ENCODE measurements at places on chromosomes 13 and 19. TPM values are rescaled to one million over a fixed set of nuclear protein-coding genes. Genes with fewer than 3 reads are reported as not detected.

GRCh38 chr19:33284756-33285155, 17.6 kb downstream of the CEBPA start:
- no peak for DNase-seq
- no peaks in the 10 kb centered on the region for H3K36me3 ChIP-seq
- H3K4me1 ChIP-seq: peaks cover 27% of the 10 kb centered on the region
- no peak overlapping the region for H3K27ac ChIP-seq
- no peaks in the 10 kb centered on the region for H3K27me3 ChIP-seq

DNA sequence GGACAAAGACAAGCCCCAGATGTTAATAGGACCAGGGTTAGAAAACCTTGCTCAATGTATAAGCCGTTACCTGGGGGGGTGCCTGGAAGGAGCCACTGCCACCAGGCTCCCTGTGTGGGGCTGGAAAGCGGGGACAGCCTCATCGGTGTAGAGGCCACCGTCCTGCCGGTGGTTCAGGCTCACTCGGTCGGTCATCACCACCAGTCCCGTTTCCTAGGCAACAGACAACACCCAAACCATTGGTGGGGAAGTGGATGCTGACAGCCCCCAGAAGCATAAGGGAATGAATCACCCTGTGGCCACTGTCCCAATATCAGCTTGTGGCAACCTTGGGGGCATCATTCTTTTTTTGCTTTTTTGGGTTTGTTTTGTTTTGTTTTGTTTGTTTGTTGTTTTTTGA, 55.8 kb downstream of the CPAMD8 start:
- no peaks in the 10 kb centered on the region for H3K4me1 ChIP-seq
- H3K27ac ChIP-seq: no peak overlapping the region
- H3K4me3 ChIP-seq: no peak overlapping the region
- no peaks in the 10 kb centered on the region for H3K36me3 ChIP-seq
- H3K27me3 ChIP-seq: no peaks in the 10 kb centered on the region

DNA sequence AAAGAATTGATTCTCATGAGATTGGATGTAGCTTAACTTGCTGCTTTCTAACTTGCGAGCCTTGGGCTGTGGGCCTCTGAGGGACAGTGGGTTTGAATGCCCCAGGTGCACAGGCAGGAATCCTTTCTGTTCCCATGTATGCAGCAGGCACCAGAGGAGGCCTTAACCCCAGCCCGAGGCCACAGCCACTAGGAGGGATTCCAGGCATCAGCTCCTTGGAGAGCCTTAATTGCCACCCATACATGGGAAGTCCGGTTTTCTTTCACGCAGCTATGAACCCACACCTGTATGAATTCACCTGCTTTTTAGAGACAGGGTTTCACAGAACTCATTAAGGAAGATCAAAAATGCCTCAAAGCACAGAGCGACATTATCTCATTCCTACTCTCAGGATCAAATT, 117.9 kb downstream of the CRYL1 start:
- H3K36me3 ChIP-seq: peaks cover 6% of the 10 kb centered on the region
- H3K4me1 ChIP-seq: peaks cover 8% of the 10 kb centered on the region
- no peak overlapping the region for H3K27ac ChIP-seq
- no peaks in the 10 kb centered on the region for H3K27me3 ChIP-seq

GRCh38 chr19:19056636-19057275, 7.0 kb upstream of the SLC25A42 start:
- H3K27ac ChIP-seq: no peak overlapping the region
- no peaks in the 10 kb centered on the region for H3K27me3 ChIP-seq
- no peak overlapping the region for H3K4me3 ChIP-seq
- H3K4me1 ChIP-seq: no peaks in the 10 kb centered on the region
- H3K36me3 ChIP-seq: peaks cover 47% of the 10 kb centered on the region

DNA sequence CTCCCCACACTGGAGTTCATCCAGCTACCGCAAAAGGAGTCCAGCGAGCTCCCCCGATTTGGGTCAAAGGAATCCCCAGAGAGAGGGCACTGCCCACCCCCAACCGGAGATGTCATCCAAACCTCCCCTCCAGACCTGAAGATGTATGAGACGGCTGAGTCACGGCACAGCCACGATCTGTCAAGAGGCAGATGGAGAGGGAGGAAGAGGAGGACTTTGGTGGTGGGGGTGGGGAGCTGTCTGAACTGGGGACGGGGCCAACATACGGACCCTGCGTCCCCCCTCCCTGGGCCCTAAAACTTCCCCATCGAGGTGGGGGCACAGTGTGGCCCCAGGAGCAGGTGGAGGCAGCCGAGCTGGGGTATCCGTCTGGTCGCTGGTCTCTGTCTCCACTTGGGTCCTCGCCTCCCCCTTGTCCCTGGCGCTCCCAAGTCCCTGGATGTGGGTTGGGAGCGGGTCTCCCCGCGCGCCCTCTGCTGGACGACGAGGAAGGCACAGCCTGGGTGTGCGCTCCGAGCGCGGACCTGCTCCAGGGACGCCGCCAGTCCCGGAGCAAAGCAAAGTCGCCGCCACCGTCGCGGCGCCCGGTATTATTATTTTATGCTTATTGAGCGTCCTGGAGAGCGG, 3.8 kb downstream of the PDE4A start:
- H3K4me3 ChIP-seq: peak overlapping the region; percentile 36
- peaks cover 15% of the 10 kb centered on the region for H3K27me3 ChIP-seq
- H3K27ac ChIP-seq: no peak overlapping the region
- no peak for DNase-seq

DNA sequence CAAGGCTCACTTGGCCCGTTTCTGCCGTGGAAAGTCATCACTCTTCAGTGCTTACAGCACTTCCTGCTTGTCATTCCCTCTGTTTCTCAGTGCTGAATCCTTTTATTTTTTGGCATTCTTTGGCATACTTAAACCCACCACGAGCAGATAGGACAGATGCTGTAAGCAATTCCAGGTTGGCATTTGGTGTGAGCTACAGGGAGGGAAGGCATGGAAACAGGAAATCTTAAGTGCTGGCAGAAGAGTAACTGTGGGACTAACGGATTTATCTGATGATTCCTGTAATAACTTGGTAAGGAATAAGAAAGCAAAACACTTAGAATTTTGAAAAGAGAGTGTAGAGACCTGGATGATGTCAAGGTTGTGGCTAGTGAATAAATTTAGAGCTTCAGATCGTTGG, 273.4 kb downstream of the GPC6 start:
- no peaks in the 10 kb centered on the region for H3K36me3 ChIP-seq
- no peak for DNase-seq
- H3K4me3 ChIP-seq: no peak overlapping the region
- no peaks in the 10 kb centered on the region for H3K27me3 ChIP-seq
- H3K4me1 ChIP-seq: no peaks in the 10 kb centered on the region

DNA sequence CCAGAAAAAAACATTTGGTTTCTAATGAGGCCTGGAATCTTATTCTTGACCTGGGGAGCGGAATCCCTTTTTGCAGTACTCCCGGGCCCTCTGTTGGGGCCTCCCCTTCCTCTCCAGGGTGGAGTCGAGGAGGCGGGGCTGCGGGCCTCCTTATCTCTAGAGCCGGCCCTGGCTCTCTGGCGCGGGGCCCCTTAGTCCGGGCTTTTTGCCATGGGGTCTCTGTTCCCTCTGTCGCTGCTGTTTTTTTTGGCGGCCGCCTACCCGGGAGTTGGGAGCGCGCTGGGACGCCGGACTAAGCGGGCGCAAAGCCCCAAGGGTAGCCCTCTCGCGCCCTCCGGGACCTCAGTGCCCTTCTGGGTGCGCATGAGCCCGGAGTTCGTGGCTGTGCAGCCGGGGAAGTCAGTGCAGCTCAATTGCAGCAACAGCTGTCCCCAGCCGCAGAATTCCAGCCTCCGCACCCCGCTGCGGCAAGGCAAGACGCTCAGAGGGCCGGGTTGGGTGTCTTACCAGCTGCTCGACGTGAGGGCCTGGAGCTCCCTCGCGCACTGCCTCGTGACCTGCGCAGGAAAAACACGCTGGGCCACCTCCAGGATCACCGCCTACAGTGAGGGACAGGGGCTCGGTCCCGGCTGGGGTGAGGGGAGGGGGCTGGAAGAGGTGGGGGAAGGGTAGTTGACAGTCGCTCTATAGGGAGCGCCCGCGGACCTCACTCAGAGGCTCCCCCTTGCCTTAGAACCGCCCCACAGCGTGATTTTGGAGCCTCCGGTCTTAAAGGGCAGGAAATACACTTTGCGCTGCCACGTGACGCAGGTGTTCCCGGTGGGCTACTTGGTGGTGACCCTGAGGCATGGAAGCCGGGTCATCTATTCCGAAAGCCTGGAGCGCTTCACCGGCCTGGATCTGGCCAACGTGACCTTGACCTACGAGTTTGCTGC, at the start of gene ICAM4:
Gene ICAM4, plus strand, starts transcription at position 153 of the 935 bp plus-strand sequence. Its CDS starts 58 bp downstream, at position 211.
- peaks cover 6% of the 10 kb centered on the region for H3K27me3 ChIP-seq
- H3K27ac ChIP-seq: no peak within 1 kb of the TSS
- no peak within 1 kb of the TSS for H3K4me3 ChIP-seq
- H3K36me3 ChIP-seq: no peaks in the 10 kb centered on the region

- no peaks in the 10 kb centered on the region for H3K36me3 ChIP-seq
- no peaks in the 10 kb centered on the region for H3K27me3 ChIP-seq
- H3K4me3 ChIP-seq: no peak overlapping the region
- DNase-seq: no peak
- H3K27ac ChIP-seq: no peak overlapping the region
- H3K4me1 ChIP-seq: peaks cover 66% of the 10 kb centered on the region
Measured at GRCh38 chr19:2491130-2491801, 15.3 kb downstream of the GADD45B start.

DNA sequence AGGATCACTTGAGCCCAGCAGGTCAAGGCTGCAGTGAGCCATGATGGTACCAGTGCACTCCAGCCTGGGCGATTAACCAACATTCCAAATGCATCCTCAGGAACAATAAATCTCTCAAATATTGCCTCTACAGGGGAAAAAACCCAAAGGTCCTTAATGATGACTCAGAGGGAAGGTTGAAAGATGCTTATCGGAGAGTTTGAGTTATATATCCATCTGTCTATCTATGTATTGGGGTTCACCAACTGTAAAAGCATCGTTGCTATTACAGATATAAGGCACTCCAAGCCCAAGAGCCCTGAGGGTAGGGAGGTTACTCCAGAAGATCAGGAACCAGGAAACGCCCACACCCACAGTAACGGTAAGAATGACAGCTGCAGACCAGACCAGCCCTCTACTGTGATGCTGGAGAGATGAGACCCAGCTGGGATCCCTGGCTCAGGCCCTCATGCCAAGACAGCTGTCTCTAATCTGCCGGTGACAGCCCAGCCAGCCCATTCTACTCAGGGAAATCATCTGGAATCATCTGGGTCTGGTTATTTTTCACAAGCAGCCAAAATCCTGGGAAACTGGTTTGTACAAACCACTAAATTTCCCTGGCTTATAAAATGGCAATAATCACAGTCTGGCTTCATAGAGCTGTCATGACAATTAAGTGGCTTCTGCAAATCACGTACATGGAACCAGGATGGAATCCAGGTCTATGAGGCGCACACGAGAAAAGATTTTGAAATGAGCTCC, 23.8 kb downstream of the TEX101 start:
- peaks cover 23% of the 10 kb centered on the region for H3K4me1 ChIP-seq
- no peak for DNase-seq
- peak overlapping the region; percentile 70 for H3K27ac ChIP-seq
- H3K27me3 ChIP-seq: no peaks in the 10 kb centered on the region
- H3K4me3 ChIP-seq: no peak overlapping the region

DNA sequence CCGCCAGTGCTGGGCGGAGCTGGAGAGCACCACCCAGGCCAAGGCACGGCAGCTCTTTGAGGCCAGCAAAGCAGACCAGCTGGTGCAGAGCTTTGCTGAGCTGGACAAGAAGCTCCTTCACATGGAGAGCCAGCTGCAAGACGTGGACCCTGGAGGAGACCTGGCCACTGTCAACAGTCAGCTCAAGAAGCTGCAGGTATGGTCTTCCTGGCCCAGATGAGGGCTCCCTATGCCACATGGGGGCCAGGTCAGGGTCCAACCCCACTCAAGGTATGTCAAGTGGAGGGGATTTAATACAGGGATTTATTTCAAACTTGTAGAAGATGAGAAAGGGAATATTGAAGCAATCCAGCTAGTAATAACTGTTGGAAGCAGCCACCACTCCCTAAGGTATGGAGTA, 42.5 kb upstream of the SHKBP1 start:
- no peak overlapping the region for H3K4me3 ChIP-seq
- no peak overlapping the region for H3K27ac ChIP-seq
- peaks cover 8% of the 10 kb centered on the region for H3K4me1 ChIP-seq
- no peaks in the 10 kb centered on the region for H3K36me3 ChIP-seq

DNA sequence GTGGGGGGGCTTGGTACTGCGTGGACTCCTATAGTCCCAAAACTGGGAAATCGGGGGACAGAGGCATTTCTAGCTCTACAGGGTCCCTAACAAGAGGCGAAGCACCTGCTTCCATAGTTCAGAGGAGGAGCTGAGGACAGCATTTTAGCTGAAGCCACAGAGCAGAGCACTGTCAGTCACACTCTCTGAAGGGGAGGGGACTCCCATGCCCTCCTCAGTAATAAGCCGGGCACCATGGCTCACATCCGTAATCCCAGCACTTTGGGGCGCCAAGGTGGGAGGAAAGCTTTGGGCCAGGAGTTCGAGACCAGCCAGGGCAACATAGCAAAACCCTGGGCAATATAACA, 3.8 kb downstream of the NPAS1 start:
- no peak for DNase-seq
- no peaks in the 10 kb centered on the region for H3K36me3 ChIP-seq
- H3K27ac ChIP-seq: no peak overlapping the region
- no peak overlapping the region for H3K4me3 ChIP-seq
- peaks cover 26% of the 10 kb centered on the region for H3K4me1 ChIP-seq

- H3K27me3 ChIP-seq: no peaks in the 10 kb centered on the region
- no peaks in the 10 kb centered on the region for H3K4me1 ChIP-seq
- H3K27ac ChIP-seq: no peak overlapping the region
- H3K36me3 ChIP-seq: no peaks in the 10 kb centered on the region
- H3K4me3 ChIP-seq: no peak overlapping the region
- DNase-seq: no peak
Measured at GRCh38 chr13:47521890-47522487, 479.1 kb downstream of the SUCLA2 start.

GRCh38 chr13:84358601-84359000, 476.3 kb upstream of the SLITRK1 start:
- no peaks in the 10 kb centered on the region for H3K27me3 ChIP-seq
- no peaks in the 10 kb centered on the region for H3K36me3 ChIP-seq
- no peak overlapping the region for H3K27ac ChIP-seq
- H3K4me1 ChIP-seq: no peaks in the 10 kb centered on the region

GRCh38 chr19:27748551-27749152, 1464.3 kb downstream of the UQCRFS1 start:
- H3K4me3 ChIP-seq: no peak overlapping the region
- peak; percentile 29 for DNase-seq
- H3K27ac ChIP-seq: no peak overlapping the region
- H3K36me3 ChIP-seq: no peaks in the 10 kb centered on the region

Gene VSIG10L
- total RNA-seq: 20.1 TPM

Gene KCNN4
- total RNA-seq: 16.2 TPM

Gene GTF2F2
- 18.9 TPM for total RNA-seq

Gene LGALS14
- not detected for total RNA-seq

Data from vagina (tissue), 2 donors.